ENCODE measurements at places on chromosomes 12 and 14.

DNA sequence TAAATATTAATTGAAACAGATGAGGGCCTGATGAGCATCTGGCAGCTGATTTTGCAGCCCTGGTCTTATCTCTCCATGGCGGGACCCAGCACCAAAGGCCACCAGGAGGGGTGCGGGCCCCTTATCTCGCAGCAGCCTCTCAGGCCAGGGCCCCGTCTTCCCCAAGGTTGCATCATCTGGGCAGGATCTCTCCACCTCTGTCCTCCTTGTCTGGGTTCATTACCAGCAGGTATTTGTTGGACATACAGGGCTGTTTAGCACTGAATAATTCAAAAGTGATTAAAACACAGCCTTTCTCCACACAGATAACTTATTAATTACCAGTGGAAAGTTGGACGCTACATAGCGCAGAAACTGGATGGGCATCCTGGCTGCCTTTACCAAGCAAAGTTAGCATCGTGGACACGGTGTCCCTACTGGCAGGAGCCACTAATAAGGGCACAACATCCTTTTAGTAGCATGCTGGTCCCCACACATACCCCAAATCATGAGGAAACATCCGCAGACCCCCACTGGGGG is 25.8 kb downstream of the TMEM120B start:
- no peak for DNase-seq

GRCh38 chr12:97452230-97452629 is 10.4 kb upstream of the RMST start:
- no peak for DNase-seq

DNA sequence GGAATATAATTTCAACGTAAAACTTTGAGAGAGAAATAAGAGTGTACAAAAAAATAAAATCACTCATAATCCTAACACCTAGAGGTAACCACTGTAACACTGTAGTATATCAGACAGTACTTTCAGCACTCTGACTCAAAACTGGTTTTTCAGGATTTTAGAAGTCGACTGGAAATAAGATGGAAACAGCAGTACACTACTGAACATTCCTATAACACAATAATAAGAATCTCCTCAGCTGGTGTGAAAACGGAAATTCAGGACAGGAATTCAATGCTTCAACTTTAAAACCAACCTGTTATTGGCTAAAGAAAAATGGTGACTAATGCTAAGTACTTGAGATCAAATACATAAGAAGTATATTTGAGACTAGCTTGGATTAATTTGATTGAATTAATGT is 12.3 kb upstream of the PITPNM2 start:
- no peak for DNase-seq

GRCh38 chr14:39617537-39617936 is 185.3 kb upstream of the FBXO33 start:
- no peak for DNase-seq

- no peak for DNase-seq
Measured at GRCh38 chr12:12097891-12098690, 27.4 kb downstream of the BCL2L14 start.

DNA sequence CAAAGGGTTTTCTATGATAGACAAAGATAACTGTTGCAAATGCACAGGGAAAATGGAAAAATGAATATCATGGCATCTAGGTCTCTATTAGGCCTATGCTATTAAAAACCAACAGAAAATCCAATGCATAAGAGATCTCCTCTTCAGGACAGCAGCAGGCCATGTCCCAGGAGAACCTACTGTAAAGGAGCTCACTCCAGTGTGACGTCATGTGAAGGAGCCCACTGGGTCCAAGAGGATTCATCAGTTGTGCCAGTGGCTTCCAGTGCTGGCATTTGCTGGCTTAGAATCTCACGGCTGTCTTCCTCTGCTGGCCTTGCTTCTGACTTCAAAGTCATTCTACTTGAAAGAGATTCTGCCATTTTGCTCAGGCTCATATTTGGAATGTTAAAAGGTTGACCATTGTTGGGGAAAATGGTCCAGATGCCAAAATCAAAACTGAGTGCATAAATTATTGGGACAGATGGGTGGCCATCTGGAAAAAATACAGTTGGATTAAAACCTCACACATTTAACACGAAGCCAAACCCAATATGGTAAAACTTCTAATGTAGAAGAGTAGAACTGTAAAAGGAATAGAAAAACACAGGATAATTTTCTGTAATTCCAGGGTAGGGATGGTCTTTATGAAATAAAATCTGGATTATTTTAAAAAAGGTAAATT is 75.4 kb upstream of the ARID2 start:
- no peak for DNase-seq

DNA sequence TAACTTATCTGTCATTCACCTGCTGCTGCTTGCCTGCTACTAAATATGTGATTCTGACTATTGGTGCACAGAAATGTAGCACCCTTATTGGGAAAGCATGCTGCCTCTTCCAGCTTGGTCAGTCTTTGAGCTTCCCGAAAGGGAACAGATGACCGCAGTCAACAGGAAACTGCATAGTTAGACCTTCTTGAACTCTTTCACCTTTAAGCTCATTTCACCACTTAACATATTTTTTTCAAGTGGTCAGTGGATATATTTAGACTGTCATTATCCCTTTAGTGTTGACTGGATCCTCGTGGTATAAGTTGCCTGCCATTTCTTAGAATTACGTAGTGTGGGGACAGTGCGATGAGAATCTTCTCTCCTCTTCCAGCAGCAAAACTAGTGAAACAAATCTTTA is 224.9 kb downstream of the FBXL14 start:
- DNase-seq, result no peak

DNA sequence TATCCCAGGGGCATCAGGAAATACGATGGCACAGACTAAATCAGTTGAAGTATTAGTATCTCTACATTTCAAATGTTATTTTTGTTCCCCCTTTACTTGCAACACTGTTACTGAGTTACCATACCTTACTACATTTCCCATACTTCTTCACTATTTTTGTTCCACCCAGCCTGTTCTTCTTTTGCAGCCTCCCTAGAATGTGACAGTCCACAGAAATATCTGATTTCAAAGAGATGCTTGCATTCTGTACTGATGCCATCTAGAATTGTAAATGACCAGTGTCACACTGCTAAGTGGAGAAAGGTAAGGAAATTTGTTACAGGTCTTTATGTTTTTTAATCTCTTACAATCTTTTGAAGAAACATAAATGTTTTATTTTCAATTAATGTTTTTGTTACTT is 279.9 kb downstream of the CCER1 start:
- no peak for DNase-seq

DNA sequence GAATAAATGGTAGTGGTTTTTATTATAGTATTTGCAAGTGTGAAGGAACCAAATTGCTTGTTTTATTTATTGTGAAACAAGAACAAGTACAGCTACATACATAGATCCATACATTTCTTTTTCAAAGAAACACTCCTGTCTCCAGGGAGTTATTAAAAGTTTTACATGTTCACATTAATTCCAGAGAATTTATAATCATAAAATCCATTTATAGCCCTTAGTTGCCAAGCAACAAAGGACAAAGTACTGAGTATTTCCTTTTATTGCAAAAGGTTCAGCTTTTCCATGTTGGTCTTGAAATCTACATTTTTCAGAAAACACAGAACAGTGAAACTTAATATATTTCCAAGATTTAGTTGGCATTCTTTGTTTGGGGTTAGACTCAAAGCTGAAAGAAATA is 9.5 kb downstream of the MYRFL start:
- DNase-seq, result no peak

- no peak for DNase-seq
Measured at GRCh38 chr12:13144266-13144828, 40.9 kb upstream of the GSG1 start.

- DNase-seq, result no peak
Measured at GRCh38 chr12:40577834-40578233, 114.4 kb upstream of the CNTN1 start.

DNA sequence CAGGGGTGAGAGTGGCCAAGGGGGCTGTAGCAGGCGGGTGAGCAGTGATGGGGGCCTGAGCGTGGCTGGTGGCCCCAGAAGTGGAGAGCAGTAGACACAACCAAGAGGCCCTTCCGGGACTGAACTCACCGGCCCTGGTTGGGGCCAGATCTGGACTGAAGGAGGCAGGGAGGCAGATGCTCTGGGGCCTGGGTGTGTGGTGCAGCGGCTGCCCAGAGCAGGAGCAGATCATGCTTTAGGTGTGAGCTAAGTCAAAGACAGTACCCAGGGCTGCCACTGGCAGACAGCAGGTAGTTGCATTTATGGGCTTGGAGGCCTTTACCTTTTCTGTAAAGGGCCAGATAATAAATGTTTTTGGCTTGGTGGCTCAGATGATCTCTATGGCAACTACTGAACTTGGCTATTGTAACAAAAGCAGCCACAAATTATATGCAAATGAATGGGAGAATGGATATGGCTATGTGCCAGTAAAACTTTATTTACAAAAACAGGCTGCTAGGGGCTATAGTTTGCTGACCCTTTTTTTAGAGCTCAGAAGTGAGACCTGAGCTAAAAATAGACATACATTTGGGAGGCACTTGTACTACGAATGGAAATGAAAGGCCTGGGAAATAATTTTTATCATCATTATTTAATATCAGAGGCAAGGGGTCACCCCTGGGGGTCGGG is 25.6 kb downstream of the SETD1B start:
- no peak for DNase-seq

- no peak for DNase-seq
Measured at GRCh38 chr12:126993898-126994297, 1273.1 kb upstream of the TMEM132C start.

- no peak for DNase-seq
Measured at GRCh38 chr14:36275741-36276140, 44.7 kb downstream of the MBIP start.

DNA sequence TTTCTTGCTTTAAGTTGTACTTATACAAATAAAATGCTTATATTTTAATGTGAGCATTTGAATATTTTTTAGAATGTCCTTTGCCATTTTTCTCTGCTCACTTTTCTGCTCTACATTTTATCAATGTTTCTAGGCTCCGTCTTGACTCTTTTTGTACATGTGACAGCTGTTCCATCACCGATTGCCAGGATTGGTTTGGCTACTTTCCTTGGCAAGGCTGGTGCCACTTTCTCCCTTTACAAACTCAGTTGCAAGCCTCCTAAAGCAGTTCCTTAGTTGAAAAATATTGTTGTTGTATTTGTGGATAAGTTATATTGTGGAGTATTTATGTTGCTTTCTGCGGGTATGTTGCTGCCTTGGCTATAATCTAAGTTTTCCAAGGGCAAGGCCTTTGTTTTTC is 63.4 kb downstream of the DACT1 start:
- no peak for DNase-seq

- DNase-seq, result no peak
Measured at GRCh38 chr12:68349220-68349621, 17.1 kb upstream of the MDM1 start.

- peak; percentile 13 for DNase-seq
Measured at GRCh38 chr14:78933948-78934524, 763.9 kb downstream of the NRXN3 start.

- no peak for DNase-seq
Measured at GRCh38 chr14:61701946-61702345, 6.6 kb downstream of the HIF1A start.

GRCh38 chr12:86137936-86138335 is 118.3 kb downstream of the MGAT4C start:
- no peak for DNase-seq

DNA sequence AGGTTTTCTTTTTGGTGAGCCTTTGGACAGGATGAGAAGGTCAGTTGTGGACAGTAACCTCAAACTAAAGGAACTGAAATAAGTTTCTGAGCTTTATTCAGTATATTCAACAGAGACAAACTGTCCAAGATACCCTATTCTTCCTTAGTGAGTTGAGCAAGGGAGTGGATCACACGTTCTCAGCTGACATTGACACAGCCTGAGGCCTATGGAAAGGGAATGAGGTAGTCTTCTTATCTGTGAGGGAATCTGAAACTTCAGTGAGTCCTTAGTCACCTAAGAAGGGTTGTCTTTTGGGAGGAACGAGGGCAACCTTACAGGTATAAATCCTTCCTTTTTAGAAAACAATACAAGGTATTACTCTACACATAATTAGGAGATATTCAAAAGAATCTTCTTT is 5.0 kb upstream of the NUBPL start:
- no peak for DNase-seq

- no peak for DNase-seq
Measured at GRCh38 chr12:40769846-40770245, 77.6 kb downstream of the CNTN1 start.

DNA sequence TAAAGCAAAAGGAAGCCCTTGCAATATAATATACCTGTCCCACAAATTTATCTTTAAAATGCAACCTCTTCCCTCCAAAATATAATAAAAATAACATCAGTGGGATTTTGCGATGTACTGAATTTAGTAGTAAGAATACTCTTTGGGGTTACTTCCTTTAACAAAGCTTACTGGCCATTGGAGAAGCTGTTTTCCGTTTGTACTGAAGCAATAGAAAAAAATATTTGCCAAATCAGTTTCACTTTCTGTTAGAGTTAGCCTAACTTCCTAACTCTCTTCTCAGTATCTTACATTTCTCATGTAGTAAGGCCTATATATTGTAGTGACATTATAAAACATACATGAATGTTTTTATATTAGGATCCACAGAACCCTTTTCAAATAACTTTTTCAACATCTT is 3.7 kb downstream of the MAX start:
- no peak for DNase-seq

GRCh38 chr12:63876980-63877379 is 32.5 kb downstream of the SRGAP1 start:
- DNase-seq, result no peak

GRCh38 chr14:96191841-96192462 is 12.7 kb upstream of the BDKRB2 start:
- DNase-seq, result no peak

- no peak for DNase-seq
Measured at GRCh38 chr12:130344529-130344928, 6.8 kb downstream of the PIWIL1 start.

GRCh38 chr12:27896419-27896990 is 76.0 kb downstream of the PTHLH start:
- no peak for DNase-seq

GRCh38 chr12:22255097-22255496 is 79.4 kb downstream of the ST8SIA1 start:
- DNase-seq, result no peak

DNA sequence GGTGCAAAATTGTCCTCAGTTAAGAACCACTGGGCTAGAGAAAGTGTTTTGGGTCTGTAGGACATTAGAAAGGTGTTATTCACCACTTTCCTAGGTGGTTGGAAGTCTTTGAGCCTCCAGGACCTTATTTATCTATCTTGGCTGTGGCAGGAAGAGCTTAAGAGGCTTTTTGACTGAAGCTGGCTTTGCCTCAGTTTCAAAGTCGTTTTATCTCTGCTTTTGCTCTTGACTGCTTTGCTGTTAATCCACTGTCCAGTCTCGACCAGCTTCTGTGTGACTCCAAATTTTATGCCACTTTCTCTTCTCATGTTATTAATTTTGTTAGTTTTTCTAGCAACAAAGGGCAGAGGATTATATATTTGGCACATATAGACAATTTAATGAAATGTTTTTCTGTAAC is 60.3 kb downstream of the PPHLN1 start:
- DNase-seq, result no peak

All from 8988T (cell line).